ENCODE measurements at places on chromosomes 12 and 14. TPM values are rescaled to one million over a fixed set of nuclear protein-coding genes. Genes with fewer than 3 reads are reported as not detected.

Gene TAS2R10
- total RNA-seq = 0.81 TPM

Gene RNASE4
- total RNA-seq = 3.9 TPM

GRCh38 chr14:71117839-71118743, 210.8 kb downstream of the PCNX1 start:
- no peak overlapping the region for H3K4me3 ChIP-seq
- no peaks in the 10 kb centered on the region for H3K4me1 ChIP-seq
- H3K36me3 ChIP-seq = no peaks in the 10 kb centered on the region
- no peak overlapping the region for H3K27ac ChIP-seq

- no peaks in the 10 kb centered on the region for H3K27me3 ChIP-seq
- no peak overlapping the region for H3K4me3 ChIP-seq
- H3K36me3 ChIP-seq = no peaks in the 10 kb centered on the region
Observed at GRCh38 chr12:94829552-94829951, 173.9 kb downstream of the NDUFA12 start.

DNA sequence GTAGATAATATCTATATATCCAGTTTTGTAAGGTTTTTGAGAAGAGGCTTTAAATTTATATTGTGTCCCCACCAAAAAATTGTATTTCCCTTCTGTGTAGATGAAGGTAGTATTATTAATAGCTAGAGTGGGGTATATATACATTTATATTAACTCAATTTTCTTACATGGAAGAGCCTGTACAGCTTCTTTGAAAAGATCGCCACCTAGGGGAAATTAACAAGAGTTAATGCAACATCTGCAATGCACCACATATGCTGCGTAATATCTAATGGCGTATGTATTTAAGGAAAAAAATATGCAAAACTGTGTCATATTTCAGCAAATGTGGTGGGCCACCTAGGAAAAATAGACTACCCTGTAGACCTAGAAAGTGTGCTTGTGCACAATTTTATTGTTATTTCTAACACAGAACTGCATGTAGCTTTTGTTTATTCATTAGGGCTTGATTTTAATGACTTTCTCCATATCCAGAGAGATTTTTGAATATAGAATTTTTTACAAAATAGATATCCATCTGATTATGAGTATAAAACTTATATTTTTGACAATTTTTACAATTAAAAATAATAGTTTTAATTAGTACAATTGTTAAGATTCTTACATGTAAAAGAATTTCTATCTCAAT, 14.0 kb downstream of the CCER1 start:
- no peaks in the 10 kb centered on the region for H3K27me3 ChIP-seq
- no peaks in the 10 kb centered on the region for H3K36me3 ChIP-seq
- DNase-seq = peak; percentile 55

- 0 out of 2 replicates have a peak, but pooled peaks cover 6% of the 10 kb centered on the region for H3K36me3 ChIP-seq
- H3K4me3 ChIP-seq = no peak overlapping the region
- no peaks in the 10 kb centered on the region for H3K27me3 ChIP-seq
- DNase-seq = no peak
- no peaks in the 10 kb centered on the region for H3K4me1 ChIP-seq
Observed at GRCh38 chr12:19482551-19483109, 43.3 kb downstream of the AEBP2 start.

Measured in HCT116 (cell line).